Kasumi-1 (cell line): ENCODE measurements at places on chromosomes 5 and 9.

- DNase-seq, result no peak
Observed at GRCh38 chr9:133944746-133945135, 47.4 kb downstream of the VAV2 start.

DNA sequence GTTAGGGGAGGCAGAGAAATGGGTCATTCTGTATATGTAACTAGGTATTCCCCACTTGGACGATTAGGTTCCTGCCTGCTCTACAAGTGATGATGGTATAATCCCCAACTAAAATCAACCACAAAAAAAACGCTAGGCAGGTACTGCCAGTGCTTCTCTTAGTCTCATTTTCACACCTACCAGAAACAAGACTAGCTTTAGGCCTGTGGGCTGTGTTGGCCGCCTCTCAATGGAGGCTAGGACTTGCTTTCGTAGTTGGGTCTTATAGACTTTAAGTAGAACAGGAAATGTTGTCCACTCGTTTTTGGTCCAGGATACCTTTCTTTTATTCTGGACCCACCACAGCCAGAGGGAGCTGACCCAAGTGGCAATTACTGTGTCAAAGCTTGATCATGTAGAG is 111.8 kb downstream of the UNC13B start:
- no peak for DNase-seq

DNA sequence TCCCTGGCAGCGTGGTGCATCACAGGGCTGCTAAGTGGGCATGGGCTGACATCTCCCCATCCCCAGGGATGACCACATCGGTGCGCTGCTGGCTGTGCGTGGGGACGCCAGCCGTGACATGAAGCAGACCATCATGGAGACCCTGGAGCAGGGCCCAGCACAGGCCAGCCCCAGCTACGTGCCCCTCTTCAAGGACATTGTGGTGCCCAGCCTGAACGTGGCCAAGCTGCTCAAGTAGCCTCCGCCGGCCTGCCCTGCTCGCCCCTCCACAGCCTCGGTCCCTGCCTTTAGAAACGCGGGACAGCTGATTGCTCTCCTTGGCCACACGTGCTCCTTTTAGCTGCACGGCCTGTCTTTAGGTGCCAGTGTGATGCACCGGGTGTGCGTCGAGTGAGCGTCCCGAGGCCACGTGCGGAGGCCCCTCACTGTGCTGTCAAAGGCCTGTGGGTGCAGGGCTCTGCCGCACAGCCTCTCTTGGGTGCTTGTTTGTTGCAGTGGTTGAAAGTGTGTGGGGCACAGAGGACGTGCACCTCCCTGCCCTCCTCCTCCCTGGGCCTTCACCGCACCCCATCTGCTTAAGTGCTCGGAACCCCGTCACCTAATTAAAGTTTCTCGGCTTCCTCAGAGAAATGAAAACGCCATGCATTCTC is 23.8 kb downstream of the EXOC3 start:
- no peak for DNase-seq

GRCh38 chr5:13994621-13995253 is 50.2 kb upstream of the DNAH5 start:
- DNase-seq, result no peak

GRCh38 chr9:83034026-83034425 is 28.9 kb downstream of the RASEF start:
- DNase-seq, result no peak

GRCh38 chr5:66356011-66356565 is 212.0 kb downstream of the SREK1 start:
- no peak for DNase-seq

DNA sequence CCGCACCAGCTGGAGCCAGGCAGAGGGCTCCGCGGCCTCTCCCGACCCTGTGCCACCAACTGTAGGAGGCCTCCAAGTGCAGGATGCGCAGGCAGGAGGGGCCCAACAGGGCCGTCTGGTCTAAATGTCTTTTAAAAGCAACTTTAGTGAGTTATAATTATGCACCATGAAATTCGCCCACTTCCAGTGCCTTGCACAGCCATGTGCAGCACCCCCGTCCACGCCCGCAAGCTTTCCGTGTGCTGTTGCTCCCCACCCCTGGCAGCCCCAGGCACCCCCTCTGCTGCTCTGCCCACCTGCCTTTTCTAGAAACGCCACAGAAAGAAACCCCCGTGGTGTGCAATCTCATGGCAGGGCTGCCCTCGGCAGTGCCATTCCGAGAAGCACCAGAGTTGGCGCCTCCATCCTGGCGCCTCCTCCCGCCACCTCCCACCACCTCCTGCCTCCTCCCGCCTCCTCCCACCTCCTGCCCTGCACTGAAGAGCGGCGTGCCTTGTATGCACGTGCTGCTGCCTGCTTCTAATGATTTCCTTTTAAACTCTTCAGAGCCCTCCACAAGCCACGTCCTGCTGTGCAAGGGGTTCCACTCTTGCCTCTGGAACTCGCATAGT is 7.5 kb upstream of the SLC6A18 start:
- no peak for DNase-seq

DNA sequence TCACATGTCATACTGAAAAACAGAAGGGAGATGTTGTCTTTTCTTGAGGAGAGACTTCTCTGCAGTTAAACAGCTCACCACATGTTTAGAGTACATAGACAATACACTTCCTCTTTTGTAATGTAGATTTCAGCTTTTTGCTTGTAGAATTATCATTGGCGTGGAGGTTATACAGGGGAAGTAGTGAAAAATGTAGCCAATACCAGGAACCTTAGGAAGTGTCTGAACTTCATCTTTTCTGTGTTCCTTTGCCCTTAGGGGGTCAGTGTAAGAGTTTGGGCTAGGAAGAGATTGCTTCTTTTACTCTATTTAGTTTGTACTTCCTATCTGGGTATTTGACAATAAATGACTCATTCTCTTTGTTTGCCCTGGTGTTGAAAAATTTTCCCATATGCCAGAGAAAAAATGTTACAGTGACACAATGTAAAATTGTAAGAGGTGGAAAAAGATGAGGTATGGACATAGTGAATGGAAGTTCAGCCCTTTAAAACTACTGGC is 21.0 kb upstream of the CDKN2B start:
- DNase-seq, result peak; percentile 69

GRCh38 chr5:158398360-158399201 is 539.6 kb upstream of the CLINT1 start:
- no peak for DNase-seq

- no peak for DNase-seq
Observed at GRCh38 chr5:163496286-163496685, 9.1 kb upstream of the MAT2B start.

- DNase-seq, result no peak
Observed at GRCh38 chr9:131986576-131986975, 93.1 kb downstream of the MED27 start.

- no peak for DNase-seq
Observed at GRCh38 chr5:76701298-76701697, 14.6 kb upstream of the F2R start.

DNA sequence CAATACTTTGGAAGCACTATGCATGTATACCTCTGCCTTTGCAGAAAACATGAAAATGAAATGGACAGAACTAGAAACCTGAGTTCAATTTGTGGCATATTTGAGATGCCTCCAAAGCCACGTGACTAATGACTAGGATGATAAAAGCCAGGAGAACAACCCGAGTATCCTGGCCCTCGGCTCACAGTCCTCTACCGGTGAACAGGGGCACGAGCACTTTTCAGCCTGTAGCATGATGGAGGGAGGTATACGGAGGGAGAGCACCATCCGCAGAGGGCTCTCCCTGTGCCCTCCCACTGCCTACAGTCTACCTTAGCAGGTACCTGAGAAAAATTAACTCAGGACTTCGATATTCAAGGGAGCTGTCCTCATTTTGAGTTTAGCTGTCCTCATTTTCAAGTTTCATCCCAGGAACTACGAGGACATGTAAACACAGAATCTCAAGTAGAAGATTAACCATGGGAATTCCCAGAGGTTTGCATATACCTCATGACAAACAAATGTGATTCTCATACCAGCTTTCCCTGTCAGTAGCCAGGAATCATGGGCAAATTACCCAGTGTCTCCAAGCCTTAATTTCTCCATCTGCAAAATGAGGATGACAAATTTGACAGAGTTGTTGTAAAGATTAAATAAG is 249.3 kb downstream of the DNAH5 start:
- DNase-seq, result no peak

GRCh38 chr9:13437866-13438265 is 158.4 kb upstream of the MPDZ start:
- DNase-seq, result no peak
